NCI-H748 treated with DMSO at 0.1 percent for 48 hours (cell line): ENCODE measurements at places on chromosomes 11 and 22.

GRCh38 chr11:46246521-46246920 lies 30.9 kb upstream of the CREB3L1 start:
- no peak for DNase-seq

DNA sequence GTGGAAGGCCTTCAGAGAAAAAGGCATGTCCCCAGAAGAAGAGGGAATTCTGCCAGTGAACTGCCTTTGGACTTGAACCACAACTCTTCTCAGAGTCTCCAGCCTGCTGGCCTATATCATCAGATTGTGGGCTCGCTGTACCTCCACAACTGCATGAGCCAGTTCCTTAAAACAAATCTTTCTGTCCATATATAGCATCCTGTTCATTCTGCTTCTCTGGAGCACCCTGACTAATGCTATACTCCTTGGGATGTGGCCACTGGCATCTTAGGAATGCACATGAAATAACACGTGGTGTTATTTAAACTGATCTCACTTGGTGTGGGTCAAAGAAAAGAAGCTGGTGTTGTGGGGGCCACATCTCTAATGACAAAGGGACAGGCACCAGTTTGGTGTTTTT lies 58.3 kb upstream of the VSTM5 start:
- DNase-seq: no peak

DNA sequence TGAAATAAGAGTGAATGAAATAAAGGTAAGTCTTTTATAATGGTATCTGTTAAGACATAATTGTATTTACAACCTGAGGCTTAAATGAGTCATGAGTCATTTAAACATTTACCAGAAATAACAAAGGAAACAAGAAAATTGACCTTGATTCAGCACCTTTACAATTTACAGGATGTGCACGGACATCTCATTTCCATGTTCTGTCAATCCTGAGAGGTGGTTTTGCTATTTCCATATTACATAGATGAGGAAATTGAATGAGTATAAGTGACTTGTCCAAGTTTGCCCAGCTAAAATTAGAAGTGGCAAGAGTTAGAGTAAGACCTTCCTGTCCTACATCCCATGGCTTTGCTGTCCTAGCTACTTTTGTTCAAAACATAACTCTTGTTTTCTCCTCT lies 89.1 kb downstream of the TRIM44 start:
- peak; percentile 43 for DNase-seq

DNA sequence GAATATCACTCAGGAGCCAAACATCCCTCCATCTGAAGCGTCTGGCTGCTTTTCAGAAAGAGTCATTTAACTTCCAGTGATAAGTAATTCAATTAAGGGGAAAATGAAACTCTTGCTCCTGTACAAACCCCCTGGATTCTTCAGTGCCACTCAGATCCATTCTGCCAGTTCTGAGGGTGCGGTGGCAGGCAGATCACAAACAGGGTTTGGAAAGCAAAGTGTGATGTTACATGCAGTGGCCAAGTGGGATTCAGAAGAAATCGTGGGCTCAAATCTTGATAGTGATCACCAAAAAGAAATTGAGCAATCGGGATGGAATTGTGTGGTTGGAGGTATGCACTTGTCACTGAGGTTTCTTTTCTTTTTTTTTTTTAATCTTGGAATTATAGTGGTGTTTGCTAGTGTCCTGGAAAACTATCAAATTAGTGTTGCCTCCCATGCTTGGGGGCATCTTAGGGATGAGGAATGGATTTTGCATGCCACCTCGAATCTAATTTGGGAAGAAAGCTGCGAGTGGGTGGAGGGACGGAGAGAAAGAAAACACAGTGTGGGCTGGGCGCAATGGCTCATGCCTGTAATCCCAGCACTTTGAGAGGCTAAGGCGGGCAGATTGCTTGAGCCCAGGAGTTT lies 22.5 kb upstream of the RTL6 start:
- no peak for DNase-seq

- DNase-seq: no peak
Observed at GRCh38 chr22:45562102-45562501, 59.4 kb downstream of the FBLN1 start.
